NT2/D1 (cell line): ENCODE measurements at places on chromosomes 3 and 15.

DNA sequence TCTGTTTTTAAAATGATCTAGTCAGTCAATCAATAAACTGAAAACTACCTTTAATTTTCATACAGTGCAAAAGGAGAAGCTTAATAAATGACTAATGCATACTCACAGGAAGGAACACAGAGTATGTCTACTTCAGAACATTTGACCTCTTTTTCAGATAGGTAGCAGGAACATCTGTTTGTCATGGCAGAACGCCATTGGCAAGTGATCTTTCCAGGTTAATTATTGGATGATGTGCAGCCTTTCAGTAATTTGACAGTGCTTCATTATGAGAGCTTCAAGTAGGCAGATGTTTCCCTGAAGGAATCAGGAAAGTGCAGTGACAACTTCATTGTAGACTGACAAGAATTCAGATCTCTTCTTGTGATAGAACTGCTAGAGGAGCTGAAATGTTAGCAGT is 325.0 kb downstream of the OTOL1 start:
- DNase-seq: no peak

GRCh38 chr3:109278546-109278945 is 37.8 kb downstream of the DPPA2 start:
- DNase-seq: no peak

GRCh38 chr3:56456117-56456516 is 12.2 kb downstream of the ERC2 start:
- no peak for DNase-seq

- DNase-seq: peak; percentile 66
Observed at GRCh38 chr3:194133661-194134230, 2.2 kb upstream of the HES1 start.

GRCh38 chr15:50162969-50163718 is 18.9 kb upstream of the SLC27A2 start:
- no peak for DNase-seq

DNA sequence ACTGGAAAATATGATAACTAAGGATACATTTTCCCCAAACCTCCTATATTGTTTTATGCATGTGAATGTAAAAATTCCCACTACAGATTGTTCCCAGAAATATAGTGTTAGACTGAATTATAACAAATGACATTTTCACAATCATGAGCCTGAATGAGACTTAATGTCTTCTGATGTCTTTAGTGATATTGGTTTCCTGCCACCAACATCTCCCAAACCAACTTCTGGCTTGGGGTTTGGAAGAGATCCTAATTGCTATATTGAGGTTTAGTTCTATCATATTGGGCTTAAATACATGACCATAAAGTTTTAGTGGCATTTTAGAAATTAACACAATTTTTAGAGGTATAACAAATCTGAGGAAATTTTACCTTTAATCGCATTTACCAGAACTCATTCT is 445.3 kb upstream of the CCDC54 start:
- DNase-seq: no peak

- no peak for DNase-seq
Observed at GRCh38 chr3:42712688-42713372, 10.2 kb upstream of the HHATL start.

- DNase-seq: no peak
Observed at GRCh38 chr15:45499426-45499825, 23.1 kb downstream of the SLC30A4 start.

DNA sequence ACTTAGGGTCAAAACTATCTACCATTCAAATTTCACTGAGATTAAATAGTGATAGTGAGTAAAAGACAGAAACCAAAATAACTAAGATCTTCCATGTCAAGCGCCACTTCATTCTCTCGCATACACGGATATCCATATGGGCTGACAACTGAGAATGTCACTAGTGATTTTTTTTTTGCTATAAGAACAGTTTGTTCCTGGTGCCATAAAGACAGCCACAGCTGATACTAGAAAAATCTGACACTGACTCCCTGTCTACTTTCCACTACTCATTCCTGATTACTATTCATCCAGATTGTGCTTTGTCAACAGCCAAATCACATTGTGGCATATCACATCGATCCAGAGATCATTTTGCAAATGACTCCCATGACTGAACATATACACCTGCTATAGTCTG is 45.8 kb upstream of the CDAN1 start:
- no peak for DNase-seq

- no peak for DNase-seq
Observed at GRCh38 chr3:30672959-30673358, 66.6 kb downstream of the TGFBR2 start.

- no peak for DNase-seq
Observed at GRCh38 chr15:73923488-73924164, 2.6 kb upstream of the LOXL1 start.

DNA sequence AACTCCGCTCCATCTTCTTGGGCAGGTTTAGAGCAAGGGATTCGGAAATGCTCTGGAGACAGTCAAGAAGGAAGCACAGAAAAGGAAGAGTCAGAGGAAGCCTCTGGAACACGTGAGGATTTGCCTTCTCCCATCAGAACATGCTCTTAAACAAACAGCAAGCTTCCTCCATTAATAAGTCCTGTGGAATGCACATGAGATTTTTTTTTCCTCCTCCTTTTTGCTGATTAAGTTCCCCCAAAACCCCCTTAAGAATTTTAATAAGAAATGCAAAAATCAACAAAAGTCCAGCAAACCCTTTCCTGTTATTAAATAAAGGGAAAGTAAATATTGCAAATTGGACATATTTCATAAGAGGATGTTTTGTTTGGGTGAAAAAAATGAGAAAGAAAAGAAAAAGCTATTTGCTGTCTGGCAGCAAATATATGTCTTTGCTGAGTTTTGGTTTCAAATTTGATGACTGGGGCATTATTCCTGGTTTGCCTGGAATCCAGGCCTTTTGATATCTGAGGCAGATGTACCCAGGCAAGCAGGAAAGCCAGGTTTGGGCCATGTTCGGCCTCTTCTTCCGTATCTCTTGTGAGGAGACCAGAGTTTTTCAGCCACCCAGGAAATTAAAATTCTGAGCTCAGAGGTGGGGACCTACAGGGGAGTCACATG is 7.9 kb upstream of the TSEN2 start:
- no peak for DNase-seq

- DNase-seq: no peak
Observed at GRCh38 chr15:52006702-52007340, 12.2 kb upstream of the MAPK6 start.

GRCh38 chr15:48222627-48223026 is 16.5 kb downstream of the SLC12A1 start:
- DNase-seq: no peak

GRCh38 chr3:23915537-23916108 is 1.2 kb downstream of the NKIRAS1 start:
- DNase-seq: no peak

GRCh38 chr15:80214910-80215309 is 37.1 kb downstream of the CTXND1 start:
- no peak for DNase-seq

- no peak for DNase-seq
Observed at GRCh38 chr15:39506146-39506545, 74.7 kb upstream of the THBS1 start.

DNA sequence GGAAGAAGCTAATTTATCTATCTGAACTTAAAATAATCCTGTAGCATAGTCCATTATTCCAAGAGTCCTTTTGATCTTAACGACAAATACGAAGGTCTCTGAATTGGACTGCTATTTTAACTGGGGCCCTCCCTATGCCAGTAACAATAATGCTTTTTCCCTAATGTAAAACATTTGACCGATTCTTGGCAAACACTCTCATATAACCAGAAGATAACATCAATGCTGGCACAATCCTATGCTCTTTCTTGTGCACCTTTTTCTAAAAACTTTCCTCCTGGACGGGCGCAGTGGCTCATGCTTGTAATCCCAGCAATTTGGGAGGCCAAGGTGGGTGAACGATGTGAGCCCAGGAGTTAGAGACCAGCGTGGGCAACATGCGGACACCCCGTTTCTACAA is 3.9 kb downstream of the LRRFIP2 start:
- no peak for DNase-seq

DNA sequence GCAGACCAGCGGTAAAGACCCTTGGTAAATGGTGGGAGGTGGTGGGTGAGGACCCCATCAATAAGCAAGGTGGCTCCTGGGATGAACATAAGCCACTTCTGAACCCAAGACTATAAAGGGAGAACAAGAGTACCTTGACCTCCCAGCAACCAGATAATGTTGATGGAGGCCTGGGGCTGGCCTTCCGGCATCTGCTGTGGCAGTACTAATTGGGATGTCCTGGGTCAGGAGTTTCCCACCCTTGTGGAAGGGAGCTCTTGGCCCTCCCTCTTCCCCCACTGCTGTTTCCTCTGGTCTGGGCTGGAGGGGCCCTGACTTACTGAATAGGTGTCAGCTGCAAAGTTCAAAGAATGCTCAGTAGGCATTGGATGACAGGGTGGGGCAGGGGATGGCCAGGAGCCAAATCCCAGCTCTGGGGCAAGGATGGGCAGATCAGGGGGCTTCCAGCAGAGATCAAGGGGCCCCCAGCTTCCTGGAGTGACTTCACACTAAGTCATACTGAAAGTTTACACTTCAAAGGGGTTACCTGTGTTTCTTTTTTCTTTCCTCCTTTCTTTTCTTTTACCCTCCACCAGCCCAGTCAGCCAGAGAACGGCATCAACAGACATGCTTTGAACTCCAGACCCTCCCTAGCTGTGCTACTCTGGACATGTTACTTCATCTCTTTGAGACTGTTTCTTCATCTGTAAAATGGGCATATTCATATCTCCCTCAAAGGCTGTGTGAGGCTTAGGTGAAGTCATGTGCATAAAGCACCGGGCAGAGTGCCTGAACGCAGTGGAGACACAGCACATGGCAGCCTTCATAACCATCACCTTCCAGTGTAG is 1.5 kb downstream of the RBP1 start:
- DNase-seq: no peak
